Cerebellar nuclear complex (tissue), 1 donor: ENCODE measurements at places on chromosomes 1 and 21.

DNA sequence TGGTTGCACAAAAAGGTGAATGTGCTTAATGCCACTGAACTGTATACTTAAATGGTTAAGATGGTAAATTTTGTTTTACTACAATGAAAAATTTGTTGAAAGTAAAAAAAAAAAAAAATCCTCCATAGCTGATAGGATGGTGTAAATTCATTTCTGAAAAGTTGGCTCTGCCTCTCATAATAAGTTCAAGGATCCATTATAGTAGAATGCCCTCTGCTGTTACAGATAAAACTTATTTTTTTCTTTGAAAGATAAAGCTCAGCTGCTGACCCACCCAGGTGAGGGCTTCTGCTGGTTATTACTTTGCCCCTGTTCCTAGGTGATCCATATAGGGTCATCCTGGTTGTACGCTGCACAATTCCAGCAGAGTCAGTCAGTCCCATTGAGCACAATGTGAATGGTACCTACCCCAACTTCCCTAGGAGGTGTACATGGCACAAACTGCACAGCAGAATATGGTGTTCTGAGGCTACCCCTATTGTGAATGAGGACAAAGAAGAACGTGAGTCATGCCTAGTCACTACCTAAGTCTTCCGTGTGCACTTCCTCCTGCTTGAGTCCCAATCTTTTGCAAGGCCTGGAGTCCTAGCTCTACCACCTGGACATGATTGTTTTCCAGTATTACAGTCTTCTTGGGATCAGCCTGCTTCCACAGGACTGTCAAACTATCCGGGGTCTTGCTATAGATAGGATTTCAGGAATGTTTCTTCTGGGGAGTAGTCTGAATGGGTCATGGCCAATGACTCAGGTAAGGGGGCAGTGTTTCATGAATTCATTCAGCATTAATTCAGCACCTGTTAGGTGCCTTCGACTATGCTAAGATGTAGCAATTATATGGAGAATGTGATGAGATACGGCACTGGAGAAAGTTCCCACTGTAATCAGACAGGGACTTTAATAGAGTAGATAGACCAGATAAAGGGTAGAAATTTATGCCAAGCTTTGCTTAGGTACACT lies 20.8 kb upstream of the CD5L start:
- no peak for DNase-seq

- no peak for DNase-seq
These were observed 22.2 kb downstream of the TSHB start for GRCh38 chr1:115051850-115052249.

DNA sequence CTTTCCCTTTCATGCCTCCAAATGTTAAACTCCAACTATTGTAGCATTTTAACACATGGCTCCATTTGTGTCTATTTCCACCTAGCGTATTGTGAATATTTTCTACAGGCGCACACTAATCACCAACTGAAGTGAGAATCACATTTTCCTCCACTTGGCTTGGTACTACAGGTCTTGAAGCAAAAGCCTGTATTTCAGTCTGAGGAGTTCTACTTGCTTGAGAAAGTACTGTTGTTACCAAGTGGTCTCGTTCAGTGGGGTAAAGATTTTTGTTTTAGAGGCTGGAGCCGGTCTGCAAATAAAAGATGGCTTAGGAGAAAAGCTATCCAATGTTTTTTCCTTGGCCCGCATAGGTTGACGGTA lies 550 bp upstream of the PTBP2 start:
- no peak for DNase-seq

GRCh38 chr1:59052166-59052590 lies 244.7 kb upstream of the FGGY start:
- no peak for DNase-seq

DNA sequence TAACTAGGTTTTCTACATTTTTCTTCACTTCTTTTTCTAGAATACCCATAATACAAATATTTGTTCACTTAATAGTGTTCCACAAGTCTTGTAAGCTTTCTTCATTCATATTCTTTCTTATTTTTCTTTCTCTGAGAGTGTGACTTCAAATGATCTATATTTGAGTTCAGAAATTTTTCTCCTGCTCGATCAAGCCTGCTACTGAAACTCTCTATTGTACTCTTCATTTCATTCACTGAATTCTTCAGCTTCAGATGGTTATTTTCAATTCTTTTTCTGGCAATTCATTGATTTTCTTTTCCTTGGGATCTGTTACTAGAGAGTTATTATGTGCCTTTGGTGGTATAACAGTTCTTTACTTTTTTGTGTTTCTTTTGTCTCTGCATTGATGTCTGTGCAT lies 82.5 kb upstream of the CAMK1G start:
- no peak for DNase-seq

DNA sequence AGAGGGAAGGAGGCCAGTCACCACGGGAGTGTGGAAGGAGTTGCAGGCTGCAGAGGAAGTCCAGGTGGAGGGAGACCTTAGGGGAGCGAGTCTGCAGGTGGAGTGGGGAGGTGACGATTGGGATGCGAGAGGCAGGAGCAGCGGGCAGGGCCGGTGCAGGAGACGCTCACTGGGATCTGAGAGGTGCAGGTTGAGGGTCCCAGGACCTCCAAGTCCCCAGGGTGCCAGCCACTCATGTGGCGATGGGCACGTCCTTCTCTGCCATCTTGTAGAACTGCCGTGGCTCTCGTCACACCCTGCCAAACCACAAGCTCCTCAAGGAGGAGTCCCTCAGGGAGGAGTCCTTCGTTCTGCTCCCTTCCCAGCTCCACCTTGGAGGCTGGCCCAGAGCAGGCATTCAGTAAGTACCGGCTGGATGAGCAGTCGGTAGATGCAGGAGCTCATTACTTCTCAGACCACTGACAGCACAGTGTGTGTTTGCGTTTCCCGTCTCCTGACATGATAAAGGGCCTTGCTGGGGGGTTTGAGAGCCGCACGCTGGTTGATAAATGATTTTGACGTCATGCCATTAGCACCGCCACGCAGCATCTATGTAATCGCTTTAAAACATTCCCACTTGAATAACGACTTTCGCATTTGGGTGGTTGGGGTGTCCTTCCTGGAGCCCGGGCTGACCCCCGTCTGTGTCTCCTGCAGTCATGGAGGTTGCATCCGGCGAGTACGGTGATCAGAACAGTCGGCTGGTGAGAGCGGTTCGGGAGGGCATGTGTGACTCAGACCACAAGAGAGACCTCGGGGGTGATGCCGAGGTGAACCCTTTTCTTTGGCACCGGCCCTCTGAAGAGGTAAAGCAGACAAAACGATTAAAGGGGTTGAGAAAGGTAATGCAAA lies 27.8 kb downstream of the TFF3 start:
- no peak for DNase-seq

DNA sequence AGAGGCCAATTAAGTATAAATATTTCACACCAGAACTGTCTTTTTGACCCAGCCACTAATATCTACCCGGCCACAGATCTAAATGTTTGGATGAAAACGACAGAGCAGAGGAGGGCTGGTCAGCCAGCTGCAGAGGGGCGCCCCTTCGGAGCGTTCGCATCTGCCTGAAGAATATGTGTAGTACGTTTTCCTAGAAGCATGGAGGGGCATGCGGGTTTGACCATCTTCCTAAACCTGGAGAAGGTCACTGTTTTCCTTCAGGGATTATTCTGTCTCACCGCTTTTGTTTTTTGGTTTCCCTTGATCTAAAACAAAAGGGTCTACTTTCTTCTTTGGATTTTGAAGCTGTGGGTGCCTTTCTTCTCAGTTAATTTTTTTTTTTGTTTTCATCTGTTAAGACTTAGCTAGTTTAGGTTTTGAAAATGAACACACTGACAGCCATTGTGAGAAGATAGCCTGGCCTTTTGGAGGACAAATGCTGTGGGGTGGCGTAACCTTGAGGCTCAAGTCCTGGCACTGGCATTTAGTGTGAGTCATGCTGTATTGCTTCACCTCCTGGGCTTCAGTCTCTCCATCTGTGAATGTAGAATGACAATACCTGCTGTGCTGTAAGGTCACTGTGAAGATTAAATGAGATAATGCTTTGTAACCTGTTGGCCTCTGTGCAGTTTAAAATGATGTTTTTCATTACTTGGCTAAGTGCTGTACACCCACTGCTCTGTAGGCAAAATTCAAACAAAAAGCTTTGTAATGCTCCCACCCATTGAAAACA lies 74.1 kb upstream of the IRF2BP2 start:
- DNase-seq = peak; percentile 13

GRCh38 chr1:55164906-55165305 lies 50.3 kb downstream of the USP24 start:
- DNase-seq = no peak

GRCh38 chr1:240056350-240056749 lies 35.3 kb upstream of the FMN2 start:
- no peak for DNase-seq

DNA sequence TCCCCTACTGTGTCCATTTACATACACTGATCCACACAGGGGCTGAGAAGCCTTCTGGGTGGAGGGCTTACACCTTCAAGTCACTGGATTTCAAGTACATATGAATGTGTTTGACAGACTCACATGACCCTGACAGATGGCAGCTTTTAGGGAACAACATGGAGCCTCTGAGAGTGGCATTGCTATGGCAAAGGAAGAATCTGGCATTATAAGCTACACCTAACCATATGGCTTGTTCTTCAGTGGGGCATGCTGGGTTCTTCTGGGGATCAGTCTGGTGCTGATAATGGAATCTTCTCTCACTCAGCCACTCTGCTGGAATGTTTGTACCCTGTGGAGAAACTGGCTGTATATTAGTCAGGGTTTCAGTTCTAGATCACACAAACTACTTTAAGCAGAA lies 68.5 kb upstream of the PDE4B start:
- DNase-seq = no peak

DNA sequence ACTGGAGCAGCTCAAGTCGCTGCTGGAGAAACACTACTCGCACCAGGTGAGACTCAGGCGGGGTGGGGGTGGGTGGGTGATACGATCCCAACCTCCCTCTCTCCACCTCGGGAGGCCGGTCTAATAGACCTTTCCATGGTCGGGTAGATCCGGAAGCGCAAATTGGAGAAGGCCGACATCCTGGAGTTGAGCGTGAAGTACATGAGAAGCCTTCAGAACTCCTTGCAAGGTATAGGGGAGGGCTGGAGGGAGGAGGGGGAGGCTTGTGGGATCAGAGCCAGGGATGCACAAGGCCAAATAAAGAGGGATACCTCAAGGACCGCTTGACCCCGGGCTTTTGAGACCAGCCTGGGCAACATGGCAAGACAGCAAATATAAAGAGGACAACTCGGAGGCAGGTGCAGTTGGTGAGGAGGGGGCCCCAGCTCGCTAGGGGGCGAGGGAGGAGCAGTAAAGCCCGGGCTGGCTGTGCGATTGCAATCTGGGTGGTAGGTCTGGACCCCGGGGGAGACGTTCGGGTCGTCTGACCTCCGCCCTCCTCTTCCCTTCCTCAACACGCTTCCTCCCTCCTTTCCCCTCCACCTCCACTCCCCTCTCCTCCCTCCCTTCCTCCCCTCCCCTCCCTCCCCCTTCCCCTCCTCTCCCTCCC lies 546 bp downstream of the HES3 start:
- no peak for DNase-seq

DNA sequence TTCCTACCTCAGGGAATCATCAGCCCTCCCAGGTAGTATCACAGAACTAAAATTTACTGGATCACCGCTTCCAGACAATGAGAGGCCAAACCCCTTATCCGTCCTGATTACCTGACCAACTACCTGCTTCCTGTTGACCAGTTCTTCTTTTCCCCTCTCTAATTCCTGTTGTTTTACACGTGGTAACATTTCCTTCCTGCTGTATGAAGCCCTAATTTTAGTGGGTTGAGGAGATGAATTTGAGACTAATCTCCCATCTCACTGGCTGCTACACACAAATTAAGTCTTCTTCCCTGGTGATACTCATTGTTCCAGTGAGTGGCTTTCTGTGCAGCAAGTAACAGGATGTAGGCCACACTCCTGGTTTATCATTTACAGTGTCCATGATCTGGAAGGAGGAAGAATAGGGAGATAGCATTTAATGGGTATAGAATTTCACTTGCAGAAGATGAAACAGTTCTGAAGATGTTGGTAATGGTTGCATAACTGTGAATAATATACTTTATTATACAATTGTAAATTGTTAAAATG lies 2112.9 kb downstream of the NCAM2 start:
- no peak for DNase-seq

- DNase-seq = no peak
These were observed 44.9 kb downstream of the SYT6 start for GRCh38 chr1:114108751-114109255.

GRCh38 chr1:207825719-207826556 lies 74.1 kb downstream of the CD46 start:
- DNase-seq = no peak

GRCh38 chr1:65866439-65866838 lies 73.7 kb downstream of the PDE4B start:
- no peak for DNase-seq

DNA sequence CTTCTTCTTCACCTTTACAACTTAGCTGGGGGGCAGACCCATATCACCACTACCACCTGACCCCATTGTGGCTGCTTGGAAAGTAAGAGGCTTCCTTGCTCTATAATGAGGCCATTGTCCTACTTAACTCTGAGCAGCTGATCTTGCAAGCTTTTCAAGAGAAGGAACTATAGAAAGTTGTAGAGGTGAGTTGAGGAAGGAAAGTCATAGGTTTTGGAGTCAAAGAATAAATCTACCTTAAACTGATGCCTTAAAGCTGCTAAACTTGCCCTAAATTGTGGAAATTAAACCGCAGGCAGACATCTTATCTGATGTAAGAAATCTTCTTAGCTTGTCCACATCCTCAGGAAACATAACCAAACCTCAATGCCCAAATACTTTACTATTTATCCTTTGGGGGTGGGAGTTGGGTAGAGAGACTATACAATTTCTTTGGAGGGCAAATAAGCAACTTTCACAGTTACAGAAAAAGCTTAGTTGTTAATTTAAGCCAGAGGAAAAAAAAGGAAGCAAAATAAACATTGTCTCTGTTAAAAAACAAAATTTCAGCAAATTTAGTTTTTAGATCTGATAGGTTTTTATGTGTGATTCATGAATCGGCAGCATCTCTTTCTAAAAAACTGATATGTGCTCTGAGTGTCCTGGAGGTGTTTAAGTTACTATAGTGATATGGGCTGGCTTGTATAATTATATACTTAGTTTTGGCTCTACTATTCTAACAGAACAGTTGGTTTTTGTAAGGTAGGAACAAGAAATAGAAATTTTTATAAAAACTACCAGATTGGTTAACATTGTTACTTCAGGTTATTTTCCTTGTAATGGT lies 4.7 kb downstream of the IL23R start:
- DNase-seq = no peak

DNA sequence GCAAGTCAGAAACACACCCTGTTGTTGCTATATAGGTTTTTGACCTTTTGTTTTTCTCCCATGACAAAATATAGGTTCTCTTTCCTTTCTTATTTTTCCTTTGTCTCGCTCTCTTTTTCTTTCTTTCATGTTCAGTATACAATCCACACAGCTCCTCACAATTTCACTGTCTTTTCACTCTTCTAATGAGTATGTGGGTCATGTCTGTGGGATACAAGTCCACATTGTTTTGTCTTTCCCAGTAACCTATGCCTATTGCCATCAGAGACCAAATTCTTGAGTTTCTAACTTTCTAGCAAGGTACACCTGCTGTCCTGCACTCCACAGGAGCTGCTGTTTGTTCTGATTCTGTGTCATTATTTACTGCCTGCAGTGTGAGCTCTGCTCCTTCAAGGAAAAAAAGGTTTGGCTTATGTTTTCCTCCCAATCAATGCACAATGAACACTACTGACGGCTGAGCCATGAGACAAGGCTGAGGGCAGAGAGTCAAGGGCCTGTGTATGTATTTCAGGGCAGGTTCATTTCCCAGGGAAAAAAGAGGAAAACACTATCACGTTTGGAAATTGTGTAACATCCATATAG lies 453.8 kb downstream of the NEGR1 start:
- DNase-seq = no peak

GRCh38 chr1:103529746-103530145 lies 4.2 kb downstream of the RNPC3 start:
- DNase-seq = no peak

- DNase-seq = no peak
These were observed 15.2 kb downstream of the POGZ start for GRCh38 chr1:151443846-151444782.

GRCh38 chr1:55034476-55035133 lies 4.7 kb upstream of the PCSK9 start:
- no peak for DNase-seq
